ENCODE measurements at places on chromosomes 16 and 17.

DNA sequence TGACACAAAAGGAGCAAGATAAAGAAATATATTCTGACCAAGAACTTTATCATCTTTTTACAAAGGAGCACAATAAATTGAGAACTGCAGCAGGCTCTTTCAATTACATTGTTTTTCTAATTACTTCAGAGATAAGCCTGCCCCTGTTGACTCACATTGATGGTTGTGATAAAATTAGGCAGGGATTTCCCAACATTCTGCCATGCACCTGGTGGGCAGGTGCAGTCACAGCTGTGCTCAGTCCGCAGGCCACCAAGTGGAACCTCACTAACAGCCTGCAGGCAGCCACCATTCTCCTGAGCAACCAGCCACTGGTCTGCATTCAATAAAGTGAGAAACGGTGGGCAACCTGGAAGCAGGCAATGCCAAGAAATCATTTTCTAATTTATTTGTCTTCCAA lies 5.1 kb downstream of the FANCA start:
- no peak for DNase-seq

- DNase-seq: no peak
Measured at GRCh38 chr16:72470541-72470940, 298.6 kb upstream of the PMFBP1 start.

DNA sequence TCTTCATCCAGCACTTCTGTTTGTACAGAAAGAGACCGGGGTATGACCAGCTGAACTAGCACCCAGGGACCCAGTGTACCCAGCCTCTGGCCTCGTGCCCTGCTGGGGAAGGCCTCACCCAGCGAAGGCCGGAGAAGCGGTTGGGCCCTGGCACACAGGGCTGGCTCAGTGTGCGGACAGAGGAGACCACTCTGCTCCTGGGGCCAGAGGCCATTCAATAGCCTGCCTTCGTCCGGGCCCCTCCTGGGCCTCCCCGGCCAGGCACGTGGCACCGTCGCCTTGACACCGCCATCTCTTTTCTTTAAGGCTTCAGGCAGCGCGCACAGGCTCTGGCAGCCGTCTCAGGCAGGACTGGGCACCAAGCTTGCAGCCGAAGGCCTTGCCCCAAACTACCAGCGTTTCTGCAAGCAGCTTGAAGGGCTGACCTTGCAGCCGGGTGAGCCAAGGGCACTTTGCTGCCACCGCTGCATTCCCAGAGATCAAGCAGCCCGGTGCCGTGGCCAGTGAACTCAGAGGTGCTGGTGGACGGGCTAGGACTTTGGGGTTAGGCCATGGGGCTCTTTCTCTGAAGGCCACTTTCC lies 8.0 kb downstream of the TAX1BP3 start:
- no peak for DNase-seq

DNA sequence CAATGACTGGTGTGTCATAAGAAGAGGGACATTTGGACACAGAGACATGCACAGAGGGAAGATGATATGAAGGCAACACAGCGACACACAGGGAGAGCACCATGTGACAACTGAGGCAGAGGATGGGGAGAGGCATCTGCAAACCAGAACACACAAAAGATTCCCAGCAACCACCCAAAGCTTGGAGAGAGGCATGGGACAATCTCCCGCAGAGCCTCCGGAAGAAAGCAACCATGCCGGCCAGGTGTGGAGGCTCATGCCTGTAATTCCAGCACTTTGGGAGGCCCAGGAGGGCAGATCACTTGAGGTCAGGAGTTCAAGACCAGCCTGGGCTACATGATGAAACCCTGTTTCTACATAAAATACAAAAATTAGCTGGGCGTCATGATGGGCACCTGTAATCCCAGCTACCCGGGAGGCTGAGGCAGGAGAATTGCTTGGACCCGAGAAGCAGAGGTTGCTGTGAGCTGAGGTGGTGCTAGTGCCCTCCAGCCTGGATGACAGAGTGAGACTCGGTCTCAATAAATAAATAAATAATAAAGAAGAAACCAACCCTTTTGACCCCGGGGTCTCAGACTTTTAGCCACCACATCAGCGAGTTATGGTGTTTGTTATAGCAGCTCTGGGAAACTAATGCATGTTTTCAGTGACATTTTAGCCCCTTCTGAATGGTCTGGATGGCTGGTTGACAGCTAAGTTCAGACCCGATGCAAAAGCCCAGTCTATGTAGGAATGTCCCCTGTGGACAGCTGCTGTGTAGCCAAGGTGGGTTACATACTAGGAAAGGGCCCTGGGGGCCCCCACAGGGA lies 13.8 kb upstream of the PLCG2 start:
- no peak for DNase-seq

GRCh38 chr17:67509390-67510287 lies 132.6 kb downstream of the PITPNC1 start:
- no peak for DNase-seq

DNA sequence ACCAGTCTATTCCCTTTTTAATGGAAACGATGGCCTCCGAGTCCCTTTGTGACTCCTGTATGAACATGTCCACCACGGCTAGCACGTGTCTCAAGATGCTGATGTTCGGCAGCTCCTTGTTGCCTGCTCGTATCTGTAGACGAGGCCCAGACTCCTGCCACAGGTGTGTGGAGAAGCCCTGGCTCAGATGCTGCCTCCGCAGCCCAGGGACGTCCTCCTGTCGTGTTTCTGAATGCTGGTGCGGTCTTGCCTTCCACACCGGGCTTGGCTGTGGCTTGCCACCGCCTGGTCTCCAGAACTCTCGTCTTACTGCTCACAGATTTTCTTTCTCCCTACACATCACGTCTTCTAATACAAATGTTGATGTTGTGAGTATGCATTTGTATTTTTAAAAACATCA lies 17.0 kb downstream of the FOXF1 start:
- no peak for DNase-seq

GRCh38 chr17:32819035-32819434 lies 57.9 kb downstream of the MYO1D start:
- DNase-seq: peak; percentile 32

DNA sequence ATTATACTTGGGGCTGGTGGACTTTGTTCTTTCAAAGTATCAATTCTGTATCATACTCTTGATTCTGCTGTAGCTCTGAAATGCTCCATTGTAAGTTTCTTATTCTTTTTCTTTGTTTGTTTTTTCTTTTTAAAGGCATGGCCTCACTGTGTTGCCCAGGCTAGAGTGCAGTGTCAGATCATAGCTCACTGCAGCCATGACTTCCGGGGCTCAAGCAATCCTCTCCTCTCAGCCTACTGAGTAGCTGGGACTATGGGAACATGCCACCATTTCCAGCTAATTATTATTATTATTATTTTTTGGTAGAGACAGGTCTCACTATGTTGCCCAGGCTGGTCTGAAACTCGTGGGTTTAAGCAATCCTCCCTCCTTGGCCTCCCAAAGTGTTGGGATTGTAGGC lies 38.9 kb upstream of the METTL9 start:
- DNase-seq: no peak

- no peak for DNase-seq
Measured at GRCh38 chr17:40541873-40542557, 23.3 kb downstream of the CCR7 start.

DNA sequence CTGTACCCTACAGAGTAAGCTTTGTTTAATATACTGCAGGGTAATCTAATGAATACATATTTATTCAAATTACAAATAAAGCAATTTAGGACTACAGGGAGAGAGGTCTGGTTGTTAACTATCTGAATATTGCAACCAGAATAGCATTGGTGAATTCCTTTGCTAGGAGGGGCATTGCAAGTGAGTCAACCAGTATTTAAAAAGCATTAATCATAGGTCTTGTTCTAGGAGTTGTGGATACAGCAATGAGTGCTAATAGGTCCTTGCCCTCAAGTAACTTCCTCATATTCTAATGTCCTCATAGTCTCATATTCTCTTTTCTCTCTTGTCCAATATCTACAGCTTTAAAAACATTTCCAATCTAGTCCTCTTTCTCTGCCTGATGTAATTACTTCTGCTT lies 531.4 kb downstream of the CDH11 start:
- DNase-seq: no peak

- peak; percentile 89 for DNase-seq
Measured at GRCh38 chr17:2776589-2777241, 19.5 kb upstream of the RAP1GAP2 start.

GRCh38 chr17:1755252-1755826 lies 6.5 kb upstream of the SERPINF1 start:
- DNase-seq: peak; percentile 85

DNA sequence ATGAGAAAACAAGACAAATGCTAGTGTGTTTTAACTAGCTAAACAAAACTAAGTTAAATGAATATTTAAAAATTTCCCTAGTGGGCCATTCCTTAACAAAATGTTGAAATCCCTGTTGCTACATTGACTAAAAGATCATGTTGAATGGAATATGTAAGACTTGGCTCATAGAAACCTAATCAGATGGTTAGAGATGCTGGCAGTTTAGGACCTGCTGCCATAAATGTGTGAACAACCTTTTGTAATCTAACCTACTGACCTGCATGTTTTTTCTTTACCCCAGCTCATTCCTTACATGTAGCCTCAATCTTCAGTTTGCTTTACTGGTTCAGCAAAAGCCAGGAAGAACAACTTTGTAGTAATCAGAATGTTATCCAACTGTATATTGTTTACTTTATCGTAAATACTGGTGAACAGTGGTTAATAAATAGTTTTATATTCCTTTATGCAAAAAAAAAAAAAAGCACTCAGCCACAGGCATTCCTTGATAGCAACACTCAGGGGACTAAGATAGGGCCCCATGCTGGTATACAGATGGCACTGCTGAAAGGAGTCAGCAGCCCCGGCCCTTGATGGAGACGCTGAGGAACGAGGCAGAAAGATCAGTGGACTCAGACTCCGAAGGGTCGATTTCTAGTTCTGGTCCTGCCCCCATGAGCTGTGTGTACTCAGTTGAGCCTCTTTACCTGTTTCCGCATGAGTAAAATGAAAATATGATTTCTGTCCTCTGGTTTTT lies 78.2 kb downstream of the MARF1 start:
- DNase-seq: no peak

- peak; percentile 84 for DNase-seq
Measured at GRCh38 chr16:50665128-50665878, 15.8 kb downstream of the SNX20 start.

- no peak for DNase-seq
Measured at GRCh38 chr17:5901731-5902130, 168.4 kb upstream of the WSCD1 start.

GRCh38 chr17:59413014-59413766 lies 81.7 kb downstream of the YPEL2 start:
- no peak for DNase-seq

- no peak for DNase-seq
Measured at GRCh38 chr17:5619088-5619740, 34.9 kb upstream of the NLRP1 start.

GRCh38 chr17:21304091-21304490 lies 19.6 kb downstream of the MAP2K3 start:
- DNase-seq: no peak

DNA sequence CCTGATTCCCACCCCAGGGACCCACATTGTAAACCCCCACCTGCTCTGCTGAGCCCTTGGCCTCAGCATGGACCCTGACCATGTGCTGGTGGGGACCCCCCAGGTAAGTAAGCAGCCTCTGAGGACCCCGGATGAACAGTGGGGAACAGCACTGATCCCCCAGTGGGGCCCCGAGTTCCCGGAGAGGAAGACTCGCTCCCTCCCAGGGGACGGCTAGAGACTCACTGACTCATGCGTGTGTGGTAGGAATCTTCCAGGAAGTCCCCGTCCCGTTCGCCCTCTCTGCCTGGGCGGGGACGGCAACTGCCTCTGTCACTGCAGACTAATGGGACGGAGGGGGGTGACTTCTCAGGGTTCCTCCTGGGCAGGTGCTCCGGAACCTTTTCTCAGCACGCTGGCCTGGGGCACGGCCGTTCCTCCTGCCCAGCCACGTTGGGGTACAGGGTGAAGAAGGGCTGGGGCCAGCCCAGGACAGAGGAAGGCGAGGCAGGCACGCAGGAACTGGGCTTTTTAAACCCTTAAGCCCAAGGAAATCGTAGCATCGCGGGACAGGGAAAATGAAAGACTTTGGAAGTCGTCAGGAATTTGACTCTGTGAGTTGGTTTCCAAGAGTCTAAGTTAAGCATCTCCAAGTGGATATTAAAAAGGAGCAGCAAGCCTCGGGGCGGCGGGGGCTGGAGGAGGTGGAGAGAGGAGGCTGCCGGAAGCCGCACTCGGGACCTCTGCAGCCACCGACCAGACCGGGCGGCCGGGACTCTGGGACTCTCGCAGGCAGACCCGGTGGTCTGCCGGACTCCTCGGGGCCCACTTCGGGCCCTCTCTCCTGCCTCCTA lies 178.7 kb downstream of the SEC14L1 start:
- DNase-seq: peak; percentile 43

GRCh38 chr17:11144358-11145233 lies 96.4 kb upstream of the SHISA6 start:
- peak; percentile 24 for DNase-seq

DNA sequence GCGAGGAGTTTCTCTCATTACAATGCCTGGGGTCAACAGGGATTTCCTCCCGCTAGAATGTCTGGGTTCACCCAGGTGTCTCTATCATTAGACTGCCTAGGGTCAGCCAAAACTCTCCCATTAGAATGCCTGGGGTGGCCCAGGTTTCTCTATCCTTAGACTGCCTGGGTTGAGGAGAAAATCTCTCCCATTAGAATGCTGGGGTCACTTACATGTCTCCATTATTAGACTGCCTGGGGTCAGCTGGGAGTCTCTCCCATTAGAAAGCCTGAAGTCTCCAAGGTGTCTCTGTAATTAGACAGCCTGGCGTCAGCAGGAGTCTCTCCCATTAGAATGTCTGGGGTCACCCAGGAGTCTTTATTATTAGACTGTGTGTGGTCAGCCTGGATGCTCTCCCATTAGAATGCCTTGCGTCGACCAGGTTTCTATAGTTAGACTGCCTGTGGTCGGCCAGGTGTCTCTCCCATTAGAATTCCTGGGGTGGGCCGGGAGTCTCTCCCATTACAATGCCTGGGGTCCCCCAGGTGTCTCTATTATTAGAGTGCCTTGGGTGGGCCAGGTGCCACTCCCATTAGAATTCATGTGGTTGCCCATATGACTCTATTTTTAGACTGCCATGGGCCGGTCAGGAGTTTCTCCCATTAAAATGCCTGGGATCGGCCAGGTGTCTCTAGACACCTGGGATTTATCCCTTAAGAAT lies 2272.1 kb downstream of the TP53TG3F start:
- no peak for DNase-seq

GRCh38 chr16:84914273-84914672 lies 94.5 kb downstream of the CRISPLD2 start:
- DNase-seq: no peak

- no peak for DNase-seq
Measured at GRCh38 chr17:60139438-60140285, 10.1 kb upstream of the CA4 start.

GRCh38 chr17:47955497-47956461 lies 1.9 kb downstream of the PRR15L start:
- no peak for DNase-seq

GRCh38 chr16:85898521-85899442 lies at the start of gene IRF8:
TSS of gene IRF8 (plus strand) at chr16:85899162. CDS start at chr16:85903016, 3,854 bp downstream.
- DNase-seq: peak; percentile 42

DNA sequence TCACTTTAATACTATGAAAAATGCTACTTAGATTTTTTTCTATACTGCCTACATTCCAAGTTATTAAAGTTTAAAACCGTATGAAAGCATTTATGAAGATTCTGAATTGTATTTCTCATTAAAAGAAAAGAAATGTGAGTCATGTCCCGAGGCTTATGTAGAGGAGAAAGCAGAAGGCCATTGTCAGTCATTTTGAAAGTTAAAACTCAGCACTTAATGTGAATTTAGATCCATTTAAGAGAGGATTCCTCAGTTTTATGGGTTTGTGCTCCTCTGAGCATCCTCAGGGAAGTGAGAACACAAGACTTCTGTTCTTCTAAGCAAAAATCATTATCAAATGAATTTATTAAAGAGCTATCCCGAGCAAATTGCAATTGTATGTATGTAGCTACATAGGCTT lies 11.8 kb downstream of the C17orf75 start:
- DNase-seq: no peak
